NCI-H446 treated with DMSO at 0.1 percent for 48 hours (cell line): ENCODE measurements at places on chromosomes 3 and 15.

- DNase-seq: no peak
Measured at GRCh38 chr3:184742676-184743135, 30.8 kb upstream of the MAGEF1 start.

- no peak for DNase-seq
Measured at GRCh38 chr15:32057876-32058425, 27.6 kb downstream of the CHRNA7 start.

GRCh38 chr15:41501191-41501917 is 7.7 kb downstream of the ITPKA start:
- no peak for DNase-seq

DNA sequence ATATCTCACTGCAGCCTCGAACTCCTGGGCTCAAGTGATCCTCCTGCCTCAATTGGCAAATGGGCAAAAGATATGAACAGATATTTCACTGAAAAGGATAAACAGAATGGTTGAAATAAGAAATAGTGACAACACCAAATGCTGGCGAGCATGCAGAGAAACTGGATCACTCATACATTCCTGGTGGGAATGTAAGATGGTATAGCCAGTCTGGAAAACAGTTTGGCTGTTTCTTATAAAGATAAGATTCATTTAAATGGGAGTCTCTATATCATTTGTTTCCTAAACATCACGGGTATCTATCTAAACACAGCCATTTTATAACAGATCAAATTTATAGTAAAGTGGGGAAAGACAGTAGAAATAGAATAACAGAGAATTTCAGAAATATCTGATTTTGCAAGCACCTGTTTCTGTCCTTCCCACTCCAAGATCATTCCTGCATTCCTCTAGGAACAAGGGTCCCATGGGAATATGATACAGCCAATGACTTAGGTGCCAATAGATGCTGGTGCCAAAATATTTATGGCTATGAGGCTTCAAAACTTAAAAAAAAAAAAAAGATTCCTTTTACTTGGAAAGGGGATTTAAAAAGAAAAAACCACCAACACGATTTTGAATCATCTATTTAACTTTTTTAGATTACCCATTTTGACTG is 9.9 kb upstream of the TFDP2 start:
- no peak for DNase-seq

GRCh38 chr3:133711013-133711412 is 35.2 kb upstream of the TF start:
- no peak for DNase-seq

DNA sequence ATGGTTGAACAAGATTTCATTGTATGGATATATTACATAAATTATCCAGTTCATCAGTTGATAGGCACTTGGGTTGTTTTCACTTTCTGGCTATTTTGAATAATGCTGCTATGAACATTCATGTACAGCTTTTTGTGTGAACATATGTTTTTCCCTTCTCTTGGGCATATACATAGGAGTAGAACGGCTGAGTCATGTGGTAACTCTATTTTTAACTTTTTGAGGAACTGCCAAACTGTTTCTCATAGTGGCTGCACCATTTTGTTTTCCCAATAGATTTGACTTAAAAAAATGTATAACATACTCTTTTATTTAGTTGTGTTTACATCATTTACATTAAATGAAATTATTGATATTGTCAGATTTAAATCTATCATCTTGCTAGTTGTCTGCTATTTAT is 28.8 kb upstream of the RFX7 start:
- no peak for DNase-seq

DNA sequence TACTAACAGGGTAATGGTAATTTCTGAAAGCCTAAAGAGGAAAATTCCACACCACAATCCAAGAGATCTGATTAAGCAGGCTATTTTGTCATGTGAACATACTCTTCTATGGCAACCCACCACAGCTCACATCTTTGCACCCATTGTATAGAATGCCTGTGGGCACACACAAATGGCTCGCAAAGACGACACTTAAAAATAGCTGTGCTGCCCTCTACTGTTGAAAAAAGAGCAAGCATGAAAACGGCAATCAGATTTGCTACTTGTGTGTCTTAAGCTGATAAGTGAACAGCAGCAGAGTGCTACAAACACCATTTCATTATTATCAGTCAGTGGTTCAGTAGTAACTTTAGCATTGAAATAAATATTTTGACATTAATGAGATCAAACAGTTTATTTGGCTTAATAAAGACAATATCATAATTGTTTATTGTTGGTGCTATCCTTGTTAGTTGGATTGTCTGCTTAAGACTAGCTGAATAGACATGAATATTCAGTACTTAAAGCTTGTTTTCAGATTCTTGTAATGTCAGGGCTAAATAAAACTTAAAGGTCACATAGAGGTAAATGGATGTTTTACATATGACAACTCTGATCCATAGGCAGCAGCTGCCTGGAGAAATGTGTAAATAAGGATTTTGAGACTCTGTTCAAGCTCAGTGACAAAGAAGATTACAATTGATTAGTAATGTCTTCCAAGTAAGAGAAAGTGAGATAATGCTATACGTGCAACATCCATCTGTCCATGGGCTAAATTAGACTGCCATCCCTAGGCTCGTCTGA is 199.1 kb downstream of the LRRN1 start:
- no peak for DNase-seq

DNA sequence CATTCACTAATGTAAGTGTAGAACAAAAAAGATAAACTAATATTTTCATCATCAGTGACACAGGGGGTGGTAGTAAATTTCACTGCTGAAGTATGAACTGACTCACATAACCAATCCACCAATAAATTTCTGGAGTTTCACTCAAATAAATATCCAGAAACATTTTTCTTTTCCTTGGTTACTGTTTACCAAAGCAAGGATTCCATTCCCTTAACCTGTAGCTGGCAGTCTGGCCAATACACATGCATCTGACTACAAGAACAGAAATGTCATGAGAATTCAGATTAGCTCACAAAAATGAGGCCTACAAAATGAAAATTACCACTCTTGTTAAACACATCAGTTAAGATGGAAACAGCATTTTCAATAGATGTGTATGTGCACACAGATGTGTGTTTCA is 80.3 kb downstream of the STAG1 start:
- no peak for DNase-seq
